Iris pigment epithelial cell (primary cell): ENCODE measurements at places on chromosomes 2 and 18.

GRCh38 chr2:213609570-213610170, 325.4 kb downstream of the SPAG16 start:
- no peak for DNase-seq

- no peak for DNase-seq
Measured at GRCh38 chr2:191797942-191798876, 48.7 kb downstream of the CAVIN2 start.

- DNase-seq: peak; percentile 74
Measured at GRCh38 chr2:25740810-25741381, 67.5 kb upstream of the DTNB start.

- DNase-seq: no peak
Measured at GRCh38 chr2:149038442-149039212, at the start of gene LYPD6B. Gene LYPD6B, plus strand, starts transcription at chr2:149038699. Its CDS starts 92,250 bp downstream, at chr2:149130949.

DNA sequence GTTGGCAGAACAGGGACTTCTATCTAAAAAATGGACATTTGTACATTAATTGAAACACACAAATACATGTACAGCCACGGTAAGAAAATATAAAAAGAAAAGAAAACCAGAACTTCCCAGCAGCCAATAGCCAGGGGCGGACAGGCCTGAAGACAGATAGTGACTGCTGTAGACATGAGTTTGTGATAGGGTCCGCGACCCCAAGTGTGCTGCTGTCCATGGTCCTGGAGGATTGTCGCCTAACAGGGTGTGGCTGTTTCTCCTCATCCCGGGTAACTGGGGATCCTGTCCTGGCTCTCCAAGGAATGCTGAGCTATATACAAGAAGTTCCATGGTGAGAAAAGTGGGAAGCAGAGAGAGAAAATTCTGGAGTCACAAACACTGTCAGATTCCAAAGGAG, 266.5 kb upstream of the SALL3 start:
- DNase-seq: no peak

DNA sequence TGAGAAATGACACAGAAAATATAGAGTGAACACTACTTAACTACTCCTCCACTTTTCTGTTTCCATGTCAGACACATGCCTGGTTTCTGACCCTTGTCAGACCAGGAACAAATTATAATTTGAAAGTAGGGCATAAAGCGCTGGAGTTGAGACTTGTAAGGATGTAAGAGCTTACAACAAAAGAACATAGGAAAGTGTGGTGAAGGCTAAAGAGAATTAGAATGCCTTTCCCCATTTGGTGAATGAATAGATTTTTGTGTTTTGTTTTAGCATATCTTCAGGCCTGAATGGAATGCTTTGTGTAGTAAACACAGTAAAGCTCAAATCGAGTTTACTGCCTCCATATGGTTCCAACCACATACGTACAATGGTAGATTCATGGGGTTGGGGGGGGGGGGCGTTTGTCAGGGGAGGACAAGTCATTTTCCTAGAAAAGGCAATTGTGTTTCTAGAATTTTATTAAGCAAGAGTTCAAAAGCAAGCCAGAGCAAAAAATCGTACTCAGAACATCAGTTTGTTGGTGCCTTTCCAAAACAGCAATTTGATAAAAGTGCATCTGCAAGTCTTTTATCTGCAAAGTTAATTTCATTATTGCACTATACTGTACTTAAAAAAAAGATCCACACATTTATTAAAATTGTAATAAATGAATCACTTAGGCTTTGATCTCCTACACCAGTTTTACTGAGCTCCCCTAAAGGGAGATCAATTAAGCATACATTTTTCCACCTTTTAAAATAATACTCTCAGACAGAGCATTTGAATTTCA, 30.9 kb downstream of the NRXN1 start:
- no peak for DNase-seq
